ENCODE measurements at places on chromosomes 3 and 15. TPM values are rescaled to one million over a fixed set of nuclear protein-coding genes. Genes with fewer than 3 reads are reported as not detected.

The FSTL1 gene
- 672 TPM for total RNA-seq

The UBAP1L gene
- total RNA-seq = 1.9 TPM

The LMAN1L gene
- under 0.01 TPM for total RNA-seq

The ATP13A5 gene
- total RNA-seq = not detected

The ADPGK gene
- 66.0 TPM for total RNA-seq

The A4GNT gene
- not detected for total RNA-seq

The KNG1 gene
- not detected for total RNA-seq

The SLC9C1 gene
- 0.57 TPM for total RNA-seq

The ITIH4 gene
- 0.22 TPM for total RNA-seq

The ZNF80 gene
- total RNA-seq = not detected

The WDR93 gene
- total RNA-seq = 0.13 TPM
